Activated naive CD8-positive, alpha-beta T cell treated with anti-CD3 and anti-CD28 coated beads for 36 hours (primary cell): ENCODE measurements at places on chromosomes 16 and 17.
A peak's percentile ranks its signal among the peaks of the same experiment; 100 is the strongest.

DNA sequence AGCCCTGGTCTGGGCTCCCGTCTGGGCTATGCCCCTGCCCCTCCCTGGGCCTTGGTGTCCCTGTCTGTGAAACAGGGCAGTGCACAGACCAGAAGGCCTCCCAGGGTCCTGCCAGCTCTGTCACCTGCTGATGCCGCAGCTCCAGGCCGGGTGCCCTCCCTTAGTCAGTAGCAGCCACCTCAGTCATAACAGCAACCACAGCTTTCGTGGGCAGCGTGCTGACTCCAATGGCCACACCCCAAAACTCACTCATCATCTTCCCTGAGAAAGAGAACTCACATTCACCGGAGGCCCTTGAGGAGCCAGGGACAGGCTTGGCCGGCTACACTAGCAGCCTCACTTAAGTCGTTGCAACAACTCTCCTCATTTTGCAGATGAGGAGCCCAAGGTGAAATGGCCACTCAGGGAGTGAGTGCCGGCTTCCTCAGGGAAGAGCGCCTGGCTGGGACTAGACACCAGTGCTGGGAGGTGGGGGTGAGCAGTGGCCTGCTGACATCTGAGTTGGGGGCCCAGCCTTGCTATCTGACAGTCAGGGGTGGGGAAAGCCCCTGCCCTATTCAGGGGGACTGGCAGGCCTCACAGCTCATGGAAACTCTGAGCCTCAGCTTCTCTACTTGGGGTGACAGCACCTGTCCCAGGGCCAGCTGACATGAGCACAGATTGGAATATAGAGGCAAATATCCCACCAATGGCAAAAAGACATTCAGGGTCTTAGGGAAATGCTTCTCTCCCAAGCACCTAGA is 22.6 kb downstream of the SLC5A10 start:
- H3K36me3 ChIP-seq: peaks cover 2% of the 10 kb centered on the region
- no peaks in the 10 kb centered on the region for H3K27me3 ChIP-seq
- no peak for DNase-seq
- no peak overlapping the region for H3K27ac ChIP-seq

DNA sequence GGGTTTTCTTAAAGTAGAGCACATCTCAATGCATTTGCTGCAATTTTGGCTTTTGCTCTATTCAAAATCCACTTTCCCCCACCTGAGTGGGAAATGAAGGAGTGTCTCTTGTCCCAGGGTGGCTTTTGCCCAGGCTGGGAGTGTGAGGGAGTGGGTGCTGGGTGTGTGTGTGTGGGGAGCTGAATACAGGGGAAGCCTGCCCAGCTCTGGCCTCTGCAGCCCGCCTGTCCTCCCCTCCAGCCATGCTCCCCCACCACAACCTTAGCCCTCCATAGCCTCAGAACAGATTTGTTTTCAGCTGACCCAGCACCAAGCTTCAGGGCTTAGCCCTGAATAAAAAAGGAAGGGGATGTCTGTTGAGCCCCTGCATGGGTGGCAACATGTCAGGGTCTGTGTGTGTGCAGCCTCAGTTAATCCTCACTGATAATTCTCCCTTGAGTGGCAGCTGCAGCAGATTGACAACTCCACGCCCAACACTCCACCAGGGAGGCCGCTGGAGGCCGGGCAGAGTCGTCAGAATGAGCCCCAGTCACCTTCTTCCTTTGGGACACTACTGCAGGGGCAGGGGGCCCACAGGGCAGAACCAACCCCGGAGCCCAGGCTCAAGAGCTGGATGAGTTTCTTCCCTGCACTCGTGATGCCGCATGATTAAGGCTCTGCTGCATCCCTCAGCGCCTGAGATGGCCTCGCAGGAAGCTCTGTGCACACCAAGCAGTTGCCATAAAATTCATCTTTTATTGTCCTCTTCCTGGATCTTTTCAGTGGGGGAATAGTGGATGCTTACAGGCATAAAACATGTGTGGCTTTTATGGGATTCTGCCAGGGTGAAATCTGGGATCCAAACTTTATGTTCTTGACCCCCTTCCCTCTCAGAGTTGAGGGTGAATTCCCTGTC is 55.0 kb downstream of the SPACA3 start:
- no peaks in the 10 kb centered on the region for H3K4me1 ChIP-seq
- no peak overlapping the region for H3K27ac ChIP-seq
- no peak for DNase-seq

DNA sequence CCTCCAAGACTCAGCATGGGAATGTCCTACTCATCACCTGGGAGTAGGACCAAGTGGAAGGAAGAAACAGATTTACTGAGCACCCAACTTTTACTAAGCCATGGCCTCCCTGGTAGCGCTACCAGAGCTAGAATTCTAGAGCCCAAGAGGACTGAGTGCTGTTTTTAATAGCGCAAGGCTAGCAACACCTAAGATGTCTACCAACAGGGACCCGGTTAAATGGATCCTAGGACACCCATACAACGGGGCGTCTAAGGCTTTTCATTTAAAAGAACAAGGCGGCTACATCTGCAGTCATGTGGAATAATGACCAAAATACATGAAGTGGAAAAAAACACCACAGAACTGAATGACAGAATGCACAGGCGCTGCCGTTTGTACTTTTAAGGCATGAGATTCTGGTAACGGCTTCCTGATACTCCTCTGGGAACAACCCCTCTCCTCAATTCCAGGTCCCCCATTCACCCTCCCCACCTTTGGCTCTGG is 5.1 kb downstream of the GGA2 start:
- no peaks in the 10 kb centered on the region for H3K27me3 ChIP-seq
- H3K4me3 ChIP-seq: peak overlapping the region; percentile 51
- peaks cover 28% of the 10 kb centered on the region for H3K36me3 ChIP-seq
- DNase-seq: no peak
- peaks cover 47% of the 10 kb centered on the region for H3K4me1 ChIP-seq

DNA sequence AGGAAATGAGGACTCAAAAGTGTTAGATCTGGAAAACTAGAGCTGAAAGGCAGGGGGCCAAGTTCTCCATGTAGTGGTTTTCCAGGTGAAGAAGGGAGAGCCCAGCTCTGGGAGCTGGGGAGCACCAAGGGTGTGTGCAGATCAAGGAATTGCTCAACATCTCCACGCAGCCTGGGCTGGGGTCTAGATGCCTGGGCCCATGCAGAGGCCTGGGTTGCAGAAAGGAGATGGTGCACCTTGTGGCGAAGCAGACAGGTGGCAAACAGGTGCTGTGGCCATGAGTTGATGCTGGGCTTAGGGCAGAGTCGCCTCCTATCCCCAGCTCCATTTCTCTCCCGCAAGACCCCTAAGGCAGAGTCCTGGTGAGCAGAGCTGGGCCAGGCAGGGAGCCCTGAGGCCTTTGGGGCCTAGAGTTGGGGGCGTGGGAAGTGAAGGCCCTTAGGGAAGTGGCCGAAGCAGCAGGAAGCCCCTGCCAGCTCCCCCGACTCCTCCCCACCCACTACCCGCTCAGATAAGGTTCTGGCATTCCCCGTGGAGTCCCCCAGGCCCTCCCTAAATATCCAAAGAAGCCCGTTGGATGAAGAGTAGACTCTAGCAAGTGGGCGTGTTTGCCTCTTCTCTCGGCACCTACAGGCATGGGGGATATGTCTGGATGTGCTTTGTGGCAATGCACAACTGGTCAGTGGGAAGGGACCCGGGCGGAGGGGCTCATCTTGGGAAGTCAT is 777 bp downstream of the FOXN1 start:
- no peak overlapping the region for H3K4me3 ChIP-seq
- H3K27ac ChIP-seq: no peak overlapping the region
- H3K27me3 ChIP-seq: peaks cover 17% of the 10 kb centered on the region
- no peaks in the 10 kb centered on the region for H3K4me1 ChIP-seq

GRCh38 chr17:50883850-50884438 is 17.8 kb upstream of the TOB1 start:
- H3K4me1 ChIP-seq: peaks cover 21% of the 10 kb centered on the region
- DNase-seq: no peak
- H3K36me3 ChIP-seq: peaks cover 2% of the 10 kb centered on the region
- H3K27ac ChIP-seq: no peak overlapping the region

- no peak overlapping the region for H3K27ac ChIP-seq
- H3K27me3 ChIP-seq: no peaks in the 10 kb centered on the region
- H3K4me3 ChIP-seq: no peak overlapping the region
- peaks cover 2% of the 10 kb centered on the region for H3K4me1 ChIP-seq
- no peak for DNase-seq
- H3K36me3 ChIP-seq: no peaks in the 10 kb centered on the region
These were observed 12.4 kb downstream of the SLC47A2 start for GRCh38 chr17:19703828-19704613.

- no peak overlapping the region for H3K4me3 ChIP-seq
- H3K27ac ChIP-seq: no peak overlapping the region
- no peaks in the 10 kb centered on the region for H3K4me1 ChIP-seq
- H3K27me3 ChIP-seq: no peaks in the 10 kb centered on the region
These were observed 98.6 kb downstream of the WNT3 start for GRCh38 chr17:46719891-46720290.

DNA sequence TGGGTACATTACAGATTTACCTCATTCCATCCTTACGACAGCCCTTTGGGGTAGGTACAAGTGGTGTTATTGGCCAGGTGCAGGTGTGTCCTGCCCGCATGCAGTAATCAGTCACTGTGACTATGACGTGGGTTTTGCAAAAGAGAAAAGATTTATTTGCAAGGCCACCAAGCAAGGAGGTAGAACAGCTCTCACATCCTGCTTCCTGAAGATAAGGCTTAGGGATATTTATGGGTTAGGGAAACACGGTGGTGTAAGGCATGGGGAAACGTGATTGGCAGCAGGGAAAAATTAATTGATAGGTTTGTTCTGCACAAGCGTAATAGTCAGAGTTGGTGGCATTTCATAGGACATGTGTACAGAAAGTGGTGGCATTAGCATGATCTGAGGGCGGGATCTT is 214.8 kb downstream of the PARN start:
- H3K36me3 ChIP-seq: peaks cover 4% of the 10 kb centered on the region
- no peaks in the 10 kb centered on the region for H3K4me1 ChIP-seq
- no peak for DNase-seq
- no peak overlapping the region for H3K4me3 ChIP-seq
